Hindlimb muscle (tissue), 1 donor: ENCODE measurements at places on chromosomes 5 and 9.

GRCh38 chr5:153881687-153882086 lies 157.0 kb downstream of the FAM114A2 start:
- DNase-seq, result no peak

- no peak for DNase-seq
These were observed 49.9 kb upstream of the KCNN2 start for GRCh38 chr5:114311968-114312367.

GRCh38 chr9:99050924-99051323 lies 54.0 kb upstream of the TGFBR1 start:
- DNase-seq, result no peak

GRCh38 chr5:1660001-1660400 lies 136.2 kb upstream of the LPCAT1 start:
- no peak for DNase-seq

GRCh38 chr9:37836386-37836785 lies 35.8 kb downstream of the DCAF10 start:
- no peak for DNase-seq

- DNase-seq, result no peak
These were observed 20.1 kb downstream of the GRHPR start for GRCh38 chr9:37442556-37442955.

DNA sequence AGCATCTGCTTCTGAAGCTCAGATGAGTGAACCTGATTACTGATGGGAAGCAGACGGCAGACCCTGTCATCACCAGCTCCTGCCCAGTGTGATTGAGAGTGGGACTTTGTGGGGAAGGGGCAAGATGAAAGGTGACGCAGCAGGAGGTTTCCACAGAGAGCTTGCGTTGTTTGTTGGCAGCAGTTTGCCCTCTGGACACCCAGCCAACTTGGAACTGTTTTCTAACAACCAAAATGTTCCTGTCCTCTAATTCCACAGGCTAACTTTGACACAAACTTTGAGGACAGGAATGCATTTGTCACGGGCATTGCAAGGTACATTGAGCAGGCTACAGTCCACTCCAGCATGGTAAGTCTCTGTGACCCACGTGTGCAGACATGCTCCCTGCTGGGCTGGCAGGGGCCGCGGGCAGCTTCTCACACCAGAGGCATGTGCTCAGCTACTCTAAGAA lies 20.9 kb downstream of the CYFIP2 start:
- DNase-seq, result no peak

DNA sequence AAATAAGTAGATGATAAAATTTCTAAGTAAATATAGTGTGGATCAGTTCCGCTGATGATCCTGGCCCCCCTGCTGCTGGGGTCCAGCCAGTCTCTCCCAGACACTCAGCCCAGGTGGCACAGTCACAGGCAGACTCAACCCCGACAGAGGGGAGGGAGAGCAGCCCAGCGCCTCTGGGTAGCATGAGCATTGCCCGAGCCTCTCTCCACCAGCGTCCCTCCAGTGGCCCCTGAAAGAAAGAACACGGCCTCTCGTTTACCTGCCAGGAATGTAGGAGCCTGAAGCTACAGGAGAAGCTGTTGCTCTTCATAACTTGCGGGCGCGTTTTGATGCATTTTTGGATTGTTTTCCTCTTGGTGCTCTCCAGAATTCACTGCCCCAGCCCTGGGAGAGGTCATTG lies 68.8 kb upstream of the ICE1 start:
- no peak for DNase-seq

GRCh38 chr9:108568093-108568492 lies 287.7 kb downstream of the ACTL7B start:
- no peak for DNase-seq

DNA sequence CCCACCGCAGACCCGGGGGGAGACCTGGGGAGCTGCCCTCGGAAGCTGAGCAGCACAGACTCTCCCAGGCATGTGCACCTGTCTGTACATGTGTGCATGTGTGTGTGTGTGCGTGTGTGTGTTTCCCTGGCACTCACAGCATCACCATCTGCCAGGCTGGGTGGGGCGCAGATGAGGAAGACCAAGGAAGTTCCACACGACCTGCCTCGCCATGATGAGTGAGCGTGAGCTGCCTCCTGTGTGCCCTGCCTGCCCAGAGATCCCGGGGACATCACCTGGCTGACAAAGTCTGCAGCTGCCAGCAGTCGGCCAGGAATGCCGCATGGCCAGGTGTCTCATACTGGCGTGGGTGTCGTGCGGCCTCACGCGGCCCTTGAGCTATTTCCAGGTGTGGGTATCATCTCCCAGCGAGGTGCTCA lies 4.0 kb upstream of the GPSM1 start:
- no peak for DNase-seq

DNA sequence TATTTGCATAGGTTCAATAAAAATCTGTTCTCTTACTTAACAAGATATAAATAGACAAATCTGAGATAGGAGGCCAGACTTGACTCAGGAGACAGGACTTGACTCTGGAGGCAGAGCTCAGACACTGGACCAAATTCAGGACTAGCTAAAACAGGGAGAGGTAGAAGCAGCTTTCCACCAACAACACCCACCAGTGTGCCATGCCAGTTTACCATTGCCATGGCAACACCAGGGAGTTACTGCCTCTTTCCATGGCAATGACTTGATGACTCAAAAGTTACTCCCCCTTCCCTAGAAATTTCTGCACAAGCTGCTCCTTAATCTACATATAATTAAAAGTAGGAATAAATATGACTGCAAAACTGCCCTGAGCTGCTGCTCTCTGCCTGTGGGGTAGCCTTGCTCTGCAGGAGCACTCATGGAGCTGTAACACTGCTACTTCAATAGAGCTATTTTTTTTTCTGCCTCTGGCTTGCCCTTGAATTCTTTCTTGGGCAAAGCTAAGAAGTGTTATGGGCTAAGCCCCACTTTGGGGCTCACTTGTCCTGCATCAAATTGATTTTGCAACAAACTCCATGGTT lies 473.0 kb downstream of the PLK2 start:
- peak; percentile 4 for DNase-seq

GRCh38 chr9:120985819-120986222 lies 59.2 kb upstream of the TRAF1 start:
- peak; percentile 59 for DNase-seq

GRCh38 chr5:149549461-149550267 lies 1.6 kb downstream of the CSNK1A1 start:
- peak; percentile 52 for DNase-seq

- DNase-seq, result no peak
These were observed 110.4 kb downstream of the TLE4 start for GRCh38 chr9:79682076-79682736.

DNA sequence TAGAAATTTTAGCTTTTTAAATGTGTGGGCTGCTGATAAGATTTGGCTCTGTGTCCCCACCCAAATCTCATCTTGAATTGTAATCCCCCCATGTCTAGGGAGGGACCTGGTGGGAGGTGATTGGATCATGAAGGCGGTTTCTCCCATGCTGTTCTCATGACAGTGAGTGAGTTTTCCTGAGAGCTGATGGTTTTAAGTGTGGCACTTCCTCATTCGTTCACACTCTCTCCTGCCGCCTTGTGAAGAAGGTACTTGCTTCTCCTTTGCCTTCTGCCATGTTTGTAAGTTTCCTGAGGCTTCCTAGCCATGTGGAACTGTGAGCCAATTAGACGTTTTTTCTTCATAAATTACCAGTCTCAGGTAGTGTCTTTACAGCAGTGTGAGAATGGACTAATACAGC lies 127.8 kb upstream of the MVB12B start:
- DNase-seq, result no peak

DNA sequence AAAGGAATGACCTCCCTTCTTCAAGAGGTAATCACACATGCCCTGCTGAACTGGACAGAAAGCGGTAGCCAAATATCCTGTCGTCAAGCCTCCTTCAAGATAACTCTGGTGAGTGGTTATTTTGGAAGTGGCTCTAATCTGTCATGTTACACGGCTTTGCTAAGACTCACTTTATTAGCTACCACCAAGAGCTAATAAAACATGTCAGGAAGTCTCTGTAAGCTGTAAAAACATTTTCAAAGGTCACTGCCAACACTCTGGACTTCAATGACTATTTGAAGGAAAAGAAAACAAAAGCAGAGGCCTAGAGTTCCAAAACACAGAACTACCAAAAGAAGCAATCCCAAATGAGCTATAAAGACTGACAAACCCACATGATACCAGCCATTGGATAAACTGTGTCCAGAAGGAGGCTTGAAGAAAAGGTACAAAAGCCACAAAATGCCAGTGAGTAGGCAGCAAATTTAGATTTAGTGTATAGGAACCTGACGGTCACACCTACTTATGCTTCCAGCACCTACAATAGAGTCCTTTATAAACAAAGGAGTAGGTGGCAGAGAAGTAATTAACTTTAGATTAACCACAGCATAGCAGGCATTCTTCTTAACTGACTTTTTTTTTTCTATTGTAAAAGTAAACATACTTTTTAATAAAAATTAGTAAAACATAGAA lies 97.3 kb upstream of the EQTN start:
- DNase-seq, result no peak

DNA sequence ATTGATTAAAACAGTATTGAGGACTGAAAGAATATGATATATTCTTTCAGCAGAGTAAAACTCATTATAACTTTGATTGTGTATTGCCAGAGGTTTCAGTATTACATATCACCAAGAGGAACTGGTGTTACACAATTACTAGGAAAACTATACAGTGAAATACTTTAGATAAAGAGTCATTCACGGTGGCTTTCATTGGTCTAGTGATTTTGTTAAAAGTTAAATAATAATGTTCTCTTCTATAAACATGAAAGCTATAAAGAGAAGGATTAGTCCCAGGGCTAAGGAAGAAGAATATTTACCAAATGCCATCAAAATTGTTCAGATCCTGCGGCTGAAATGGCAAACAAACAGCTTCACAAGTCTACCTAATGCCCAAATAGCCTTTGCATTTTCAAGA lies 306.2 kb downstream of the SEMA5A start:
- DNase-seq, result no peak

- no peak for DNase-seq
These were observed 607.2 kb downstream of the EFNA5 start for GRCh38 chr5:107063511-107063910.

DNA sequence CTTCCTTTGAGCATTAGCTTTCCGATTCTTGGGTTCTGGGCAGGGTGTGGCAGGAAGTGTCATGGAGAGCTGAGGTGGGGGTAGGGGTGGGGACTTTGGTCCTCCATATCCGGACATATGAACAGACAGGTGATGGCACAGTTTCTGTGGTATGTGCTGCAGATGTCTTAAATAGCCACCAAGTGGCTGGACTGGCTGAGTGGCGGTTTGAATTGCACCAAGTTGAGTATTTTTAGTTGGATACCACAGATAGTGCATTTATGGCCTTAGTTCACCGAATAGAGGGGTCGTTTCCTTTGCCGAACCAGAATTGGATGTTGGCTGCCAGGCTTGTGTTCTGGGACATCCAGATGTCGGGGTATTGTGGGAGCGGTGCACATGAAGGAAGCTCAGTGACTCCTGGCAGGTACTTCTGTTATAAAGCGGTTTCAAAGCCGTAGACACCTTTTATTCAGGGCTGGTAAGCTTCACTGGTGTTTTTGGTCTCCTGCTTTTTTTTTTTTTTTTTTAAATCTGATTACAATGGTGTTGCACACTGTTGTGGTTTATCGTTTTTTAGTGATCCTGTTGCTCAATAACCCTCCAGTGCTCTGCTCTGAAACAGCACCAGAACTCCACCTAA lies 15.1 kb upstream of the TNFAIP8 start:
- DNase-seq, result no peak

- no peak for DNase-seq
These were observed 64.8 kb downstream of the ALDH1A1 start for GRCh38 chr9:72888067-72888466.

DNA sequence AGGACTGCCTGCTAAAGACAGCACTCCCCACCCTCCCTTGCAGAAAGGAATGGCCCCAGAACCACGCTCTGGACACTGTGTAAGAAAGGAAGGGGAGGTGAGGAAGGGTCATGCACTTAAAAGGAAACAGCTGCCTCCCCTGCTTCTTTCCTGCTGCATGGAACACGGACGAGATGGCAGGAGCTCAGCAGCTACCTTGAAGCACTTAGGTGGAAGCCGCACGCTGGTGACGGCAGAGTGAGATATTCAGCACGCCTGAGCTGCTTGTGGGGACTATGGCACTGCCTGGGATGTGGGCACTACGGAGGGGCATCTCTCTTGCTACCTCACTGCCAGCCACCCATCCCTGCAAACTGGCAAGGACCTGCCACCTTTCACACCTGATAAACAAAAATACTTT lies 101.5 kb downstream of the VAV2 start:
- no peak for DNase-seq

DNA sequence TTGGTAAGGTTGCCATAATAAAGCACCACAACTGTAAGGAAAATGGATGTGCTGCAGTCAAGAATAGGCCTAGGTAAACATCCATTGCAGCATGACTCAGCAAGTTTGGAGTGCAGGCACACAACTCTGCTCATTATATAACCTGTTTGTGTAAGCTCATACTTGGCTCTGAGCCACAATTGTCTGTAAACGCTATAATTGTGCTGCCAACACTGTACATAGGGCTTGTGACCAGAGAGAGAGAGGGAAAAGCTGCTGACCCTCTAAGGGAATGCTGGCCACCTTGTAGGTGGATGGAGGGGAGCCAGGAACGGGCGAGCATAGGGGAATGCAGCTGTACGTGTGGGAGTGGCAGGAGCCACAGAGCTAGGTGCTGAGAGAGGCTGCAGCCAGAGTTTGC lies 2186.5 kb upstream of the ACO1 start:
- no peak for DNase-seq

- DNase-seq, result no peak
These were observed 1933.2 kb upstream of the WWC1 start for GRCh38 chr5:166358127-166358830.

DNA sequence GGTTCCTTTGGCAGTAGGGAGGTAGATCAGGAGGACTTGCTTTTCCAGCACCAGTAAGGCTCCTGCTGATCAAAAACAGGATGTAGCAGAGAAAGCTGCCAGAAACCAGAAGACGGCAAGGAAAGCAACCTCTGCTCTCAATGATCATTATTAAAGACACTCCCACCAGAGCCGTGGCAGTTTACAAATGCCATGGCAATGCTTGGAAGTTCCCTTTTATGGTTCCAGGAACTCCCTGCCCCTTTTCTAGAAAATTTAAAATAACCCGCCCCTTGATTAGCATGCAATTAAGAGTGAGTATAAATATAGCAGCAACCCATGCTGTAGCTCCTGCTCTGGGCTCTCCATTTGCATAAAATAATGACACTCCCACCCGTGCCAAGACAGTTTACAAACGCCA lies 16.1 kb downstream of the EQTN start:
- DNase-seq, result no peak

DNA sequence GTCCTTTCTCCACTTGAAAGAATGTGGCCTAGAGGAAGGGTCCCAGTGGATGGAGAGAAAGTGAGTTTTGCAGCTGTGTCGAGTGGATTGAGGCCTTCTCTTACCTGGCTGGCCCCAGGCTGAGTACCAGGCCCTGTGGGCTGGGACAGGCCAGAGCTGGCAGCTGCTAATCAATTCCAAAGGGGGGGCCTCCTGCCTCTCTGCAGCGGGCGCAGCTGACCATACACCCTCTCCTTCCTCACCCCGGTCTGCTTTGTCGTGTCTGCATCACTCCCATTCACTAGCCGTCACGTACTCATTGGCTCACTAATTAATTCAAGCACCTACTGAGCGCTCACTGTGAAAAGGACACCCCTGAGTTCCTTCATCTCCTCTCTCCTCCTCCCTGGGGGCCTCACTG lies 58.4 kb upstream of the PITX1 start:
- DNase-seq, result no peak
